ENCODE measurements at places on chromosomes 1 and 21.

DNA sequence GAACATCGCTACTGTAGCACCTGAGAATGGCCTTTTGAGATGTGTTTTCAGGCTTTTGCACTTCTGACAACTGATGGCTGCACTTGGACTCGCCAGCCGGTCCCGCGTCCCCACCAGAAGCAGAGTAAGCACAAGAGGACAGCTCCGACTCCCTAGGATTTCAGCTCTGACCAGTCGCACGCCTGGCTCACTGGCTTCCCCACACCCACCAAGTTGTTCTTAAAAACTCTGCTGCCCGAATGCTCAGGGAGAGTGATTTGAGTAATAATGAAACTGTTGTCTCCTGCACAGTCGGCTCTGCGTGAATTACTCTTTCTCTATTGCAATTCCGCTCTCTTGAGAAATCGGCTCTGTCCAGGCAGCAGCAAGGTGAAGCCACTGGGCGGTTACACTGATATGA lies 40.2 kb upstream of the NLRP3 start:
- DNase-seq = no peak

DNA sequence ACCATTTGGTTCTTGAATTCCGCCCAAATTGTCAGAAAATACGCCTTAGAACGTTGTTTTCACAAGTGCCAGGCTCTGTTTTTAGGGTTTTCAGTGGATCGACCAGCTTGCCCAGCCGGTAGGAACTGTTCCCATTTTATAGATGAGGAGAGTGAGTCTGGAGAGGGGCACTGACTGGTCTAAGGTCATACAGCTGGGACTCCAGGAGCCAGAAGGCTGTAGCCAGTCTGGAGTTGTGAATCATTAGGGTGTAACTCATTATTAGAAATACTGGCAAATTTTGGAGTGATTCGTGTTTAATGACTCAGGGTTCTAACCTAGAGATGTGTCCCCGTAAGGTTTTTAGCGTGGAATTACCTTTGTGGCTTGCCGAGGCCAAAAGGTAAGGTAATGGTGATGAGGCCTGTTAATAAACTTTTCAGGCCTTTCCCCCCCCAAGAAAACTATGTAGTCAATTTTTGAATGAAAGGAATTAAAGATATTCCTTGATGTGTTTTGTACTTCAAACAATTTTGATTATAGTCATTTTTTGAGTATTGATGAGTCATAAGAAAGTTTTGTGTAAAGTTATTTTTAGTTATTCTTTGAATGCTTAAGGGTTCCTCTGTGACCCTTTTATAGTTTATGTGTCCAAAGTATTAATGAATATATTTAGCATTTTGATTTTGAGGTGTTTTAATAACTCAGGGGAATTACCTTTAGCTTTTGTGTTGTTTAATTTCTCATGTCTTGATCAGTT lies 2.1 kb downstream of the DYRK1A start:
- no peak for DNase-seq

DNA sequence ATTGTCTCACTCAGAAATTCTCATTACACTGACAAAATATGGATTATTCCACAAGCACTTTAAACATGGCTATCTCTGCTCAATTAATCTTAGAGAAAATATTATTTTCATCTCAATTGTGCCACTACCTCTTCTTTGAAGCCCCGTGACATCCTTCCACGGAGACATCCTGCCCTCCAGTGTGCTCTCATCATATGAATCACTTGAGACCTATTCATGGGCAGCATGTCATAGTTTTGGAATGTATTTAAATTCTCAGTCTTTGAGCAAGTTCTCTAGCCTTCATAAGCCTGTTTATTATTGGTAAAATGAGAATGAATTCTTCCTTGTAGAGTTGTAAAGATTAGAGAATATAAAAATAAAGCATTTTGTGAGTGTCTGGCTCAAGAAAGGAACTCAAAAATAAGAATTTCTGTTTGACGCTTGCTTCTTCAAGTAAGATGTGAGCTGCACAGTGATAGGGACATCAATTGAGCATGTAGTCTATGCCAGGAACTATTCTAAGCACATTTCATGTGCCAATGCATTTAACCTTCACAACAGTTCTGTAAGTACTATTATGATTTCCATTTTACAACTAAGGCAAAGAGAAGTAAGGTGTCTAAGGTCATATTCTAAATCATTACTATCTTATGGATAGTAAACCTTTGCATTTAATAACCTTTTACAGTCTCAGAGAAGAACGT lies 557.4 kb upstream of the ZRANB2 start:
- no peak for DNase-seq

GRCh38 chr1:25098717-25099116 lies 133.6 kb downstream of the SYF2 start:
- DNase-seq = no peak

DNA sequence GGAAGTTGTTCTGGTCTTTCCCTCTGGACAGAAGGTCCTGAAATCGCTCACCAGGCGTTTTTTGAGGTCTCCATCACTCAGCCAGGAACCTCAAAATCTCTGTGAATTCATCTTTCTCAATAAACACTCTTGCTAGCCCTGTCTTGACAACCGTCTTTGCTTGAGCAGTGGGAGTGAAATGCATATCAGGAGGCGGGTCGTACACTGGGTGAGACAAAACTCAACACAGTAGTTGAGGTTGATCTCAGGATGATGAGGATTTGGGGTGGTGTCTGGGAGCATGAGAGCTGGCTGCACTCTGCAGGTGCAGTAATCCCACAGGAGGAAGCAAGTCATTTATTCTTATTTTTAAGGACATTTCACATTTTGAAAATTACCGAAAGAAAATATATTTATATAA lies 1.9 kb downstream of the GPR25 start:
- no peak for DNase-seq

GRCh38 chr1:200355801-200356200 lies 54.0 kb downstream of the ZNF281 start:
- DNase-seq = no peak

DNA sequence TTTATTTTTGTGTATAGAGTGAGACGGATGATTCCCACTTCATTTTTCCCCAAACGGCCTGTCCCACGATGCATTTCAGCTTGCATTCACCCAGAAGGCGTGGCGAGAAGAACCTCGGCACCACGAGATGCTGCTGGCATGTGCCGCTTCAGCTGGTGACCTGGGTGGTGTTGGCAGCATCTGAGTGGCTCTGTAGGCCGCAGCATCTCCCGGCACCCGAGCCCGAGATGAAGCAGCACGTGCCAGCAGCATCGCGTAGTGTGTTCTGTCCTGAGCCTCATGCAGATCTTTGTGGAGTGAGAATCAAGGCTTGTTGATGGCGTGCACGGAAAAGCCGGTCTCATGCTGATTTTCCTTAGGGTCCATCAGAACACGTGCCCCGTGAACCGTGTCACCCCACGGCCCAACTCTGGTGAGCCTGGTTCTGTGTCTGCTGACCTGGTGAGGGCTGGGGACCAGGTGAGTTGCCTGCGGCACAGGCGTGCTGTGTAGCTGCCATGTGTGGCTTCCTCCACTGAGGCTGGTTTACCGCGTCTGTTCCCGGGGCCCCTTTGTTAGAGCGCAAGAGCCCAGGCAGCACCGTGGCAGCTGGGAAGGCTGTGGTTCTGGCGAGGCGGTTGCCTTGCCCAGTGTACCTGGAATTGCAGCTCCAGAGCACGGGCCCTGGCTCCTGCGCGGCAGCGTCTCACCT lies 16.7 kb downstream of the SLX9 start:
- DNase-seq = no peak

- DNase-seq = peak; percentile 8
Observed at GRCh38 chr1:223872308-223872901, 26.7 kb upstream of the TP53BP2 start.

DNA sequence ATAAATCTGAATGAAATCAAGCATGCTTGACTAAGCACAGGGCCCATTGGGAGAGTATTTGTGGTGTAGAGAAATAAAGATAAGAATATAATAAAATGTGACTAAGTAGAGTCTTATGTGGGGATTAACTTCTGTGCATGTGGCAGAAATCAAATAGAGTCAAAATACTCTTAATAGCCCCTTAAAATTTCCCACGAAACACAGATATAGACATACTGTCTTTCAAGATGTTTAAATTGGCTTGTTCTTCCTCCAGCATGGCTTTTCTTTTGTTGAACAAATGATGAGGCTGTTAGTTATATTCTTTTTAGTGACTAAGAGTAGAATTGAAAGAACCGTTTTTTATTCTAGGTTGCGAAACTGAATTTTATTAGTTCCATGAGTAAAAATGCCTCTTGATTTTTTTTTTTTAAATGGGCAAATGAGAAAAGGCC lies 112.3 kb downstream of the RPS6KC1 start:
- no peak for DNase-seq

- no peak for DNase-seq
Observed at GRCh38 chr1:19533626-19534025, 48.3 kb upstream of the CAPZB start.
